Common myeloid progenitor, CD34-positive (primary cell): ENCODE measurements at places on chromosomes 11 and 22.

- peak; percentile 61 for DNase-seq
These were observed 42.2 kb upstream of the FAM181B start for GRCh38 chr11:82775736-82776346.

GRCh38 chr22:35325209-35325608 is 25.5 kb downstream of the TOM1 start:
- no peak for DNase-seq

DNA sequence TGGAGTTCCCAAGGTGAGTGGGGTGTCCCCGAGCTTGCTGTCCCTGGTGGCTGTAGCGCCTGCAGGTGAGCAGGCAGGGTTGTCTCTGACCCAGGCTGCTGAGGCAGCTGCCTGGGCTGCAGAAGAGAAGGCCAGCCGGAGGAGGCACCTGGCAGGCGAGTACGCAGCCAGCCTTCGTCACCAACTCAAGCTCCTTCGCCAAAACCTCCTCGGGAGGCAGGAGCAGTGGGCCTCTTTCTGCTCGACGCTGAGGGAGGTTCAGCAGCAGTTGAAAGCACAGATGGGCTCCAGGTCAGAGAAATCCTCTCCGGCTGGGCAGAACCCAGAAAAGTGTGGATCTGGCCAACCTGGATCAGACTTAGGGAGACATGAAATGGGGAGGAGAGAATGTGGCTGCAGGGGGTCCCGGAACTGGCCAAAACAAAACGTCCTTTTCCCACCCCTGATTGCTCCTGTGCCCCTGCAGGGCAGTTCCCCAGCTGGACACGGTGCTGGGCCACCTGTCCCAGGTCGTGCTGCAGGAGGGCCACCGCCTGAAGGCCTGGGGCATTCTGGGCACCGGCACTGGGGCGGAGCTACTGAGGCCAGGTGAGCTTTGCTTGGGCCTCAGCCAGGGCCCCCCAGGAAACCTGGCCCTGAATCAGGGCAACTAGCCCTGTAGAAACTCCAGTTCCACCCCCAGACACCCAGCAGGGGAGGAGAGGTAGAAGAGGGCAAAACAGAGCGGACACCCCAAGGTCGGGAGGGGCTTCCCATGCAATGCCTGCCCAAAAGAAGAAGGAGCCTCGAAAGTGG is 56.7 kb downstream of the BTG4 start:
- no peak for DNase-seq

DNA sequence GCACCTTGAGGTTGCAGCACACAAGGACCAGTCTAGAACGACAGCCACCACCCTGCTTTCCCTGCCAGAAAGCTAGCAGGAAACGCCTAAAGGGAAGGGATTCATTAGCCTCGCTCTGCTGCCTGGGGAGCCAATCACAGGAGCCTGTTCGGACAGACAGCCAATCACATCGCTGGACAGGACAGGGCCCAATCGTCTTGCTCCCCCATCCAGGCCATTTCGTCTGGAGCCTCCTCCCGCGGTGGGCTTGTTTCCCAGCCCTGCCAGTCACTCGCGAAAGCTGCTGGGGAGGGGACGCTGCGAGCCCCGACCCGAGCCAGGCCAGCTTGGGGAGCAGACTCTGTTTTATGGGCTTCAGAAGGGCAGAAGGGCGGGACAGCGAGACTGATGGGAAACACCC is 79.8 kb upstream of the NCAM1 start:
- no peak for DNase-seq

DNA sequence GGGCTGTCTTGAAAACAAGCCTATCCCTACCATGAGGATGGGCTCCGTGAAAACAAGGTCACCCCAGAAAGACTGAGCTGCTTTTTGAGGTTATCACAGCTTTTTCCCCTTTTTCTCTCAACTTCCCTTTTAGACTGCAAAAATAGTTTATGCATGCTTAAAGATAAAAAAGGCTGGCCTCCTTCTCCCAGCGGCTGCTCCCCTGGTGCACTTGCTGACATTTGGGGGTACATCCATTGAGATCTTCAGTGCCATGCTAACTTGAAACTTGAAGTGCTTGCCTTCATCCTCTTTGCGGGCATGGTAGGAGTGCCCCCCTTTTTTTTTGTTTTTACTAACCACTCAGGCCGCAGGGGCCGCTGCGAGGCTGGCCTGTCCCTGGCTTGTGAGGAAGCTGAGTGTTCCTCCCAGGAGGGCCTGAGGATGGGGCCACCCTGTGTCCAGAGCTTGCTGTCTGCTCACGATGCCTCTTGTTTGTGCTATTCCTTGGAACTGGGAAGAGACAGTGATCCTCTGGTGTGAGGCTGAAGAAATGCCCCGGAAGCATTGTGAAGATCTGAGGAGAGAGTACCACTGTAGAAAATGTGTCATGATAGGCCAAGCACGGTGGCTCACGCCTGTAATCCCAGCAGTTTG is 2.2 kb downstream of the TANGO2 start:
- peak; percentile 46 for DNase-seq

GRCh38 chr11:75986966-75987365 is 172.0 kb downstream of the UVRAG start:
- no peak for DNase-seq
